ENCODE measurements at places on chromosomes 6 and 20. TPM values are rescaled to one million over a fixed set of nuclear protein-coding genes. Genes with fewer than 3 reads are reported as not detected.

DNA sequence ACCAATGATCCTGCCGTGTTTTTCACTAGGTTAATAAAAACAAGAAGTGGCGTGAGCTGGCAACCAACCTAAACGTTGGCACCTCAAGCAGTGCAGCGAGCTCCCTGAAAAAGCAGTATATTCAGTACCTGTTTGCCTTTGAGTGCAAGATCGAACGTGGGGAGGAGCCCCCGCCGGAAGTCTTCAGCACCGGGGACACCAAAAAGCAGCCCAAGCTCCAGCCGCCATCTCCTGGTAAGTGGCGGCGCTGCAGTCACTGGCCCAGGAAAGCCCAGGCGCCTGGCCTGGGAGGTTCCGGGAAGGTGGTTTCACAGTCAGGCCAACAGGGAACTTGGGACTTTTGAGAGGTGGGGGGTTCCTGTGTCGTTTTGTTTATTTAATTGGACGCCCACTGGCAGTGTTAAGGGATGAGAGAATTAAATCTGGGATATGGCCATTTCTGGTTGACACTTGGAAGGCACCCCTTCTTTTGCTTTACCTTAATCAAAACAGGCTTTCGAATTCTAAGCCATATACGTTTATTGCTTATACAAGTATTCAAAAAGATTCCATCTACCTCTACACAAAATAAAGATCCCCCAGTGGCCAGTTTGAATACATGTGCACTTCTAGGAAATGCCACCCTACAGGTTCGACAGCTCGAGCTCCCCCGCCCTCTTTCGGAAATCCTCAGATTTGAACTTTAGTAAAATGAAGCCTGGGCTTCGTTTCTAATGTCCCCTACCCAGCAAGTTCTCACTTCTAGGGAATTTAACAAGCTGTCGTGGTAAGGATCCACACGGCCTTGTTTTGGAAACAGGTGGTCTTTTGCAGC is 138.9 kb downstream of the TMEM242 start:
- H3K4me1 ChIP-seq: peaks cover 10% of the 10 kb centered on the region
- peaks cover 45% of the 10 kb centered on the region for H3K36me3 ChIP-seq
- no peak overlapping the region for H3K27ac ChIP-seq
- H3K27me3 ChIP-seq: no peaks in the 10 kb centered on the region
- H3K4me3 ChIP-seq: no peak overlapping the region

The MAP3K7 gene
- 23.7 TPM for total RNA-seq

The SCGN gene
- not detected for total RNA-seq

The C20orf202 gene
- total RNA-seq: not detected

The C20orf96 gene
- total RNA-seq: 3.7 TPM
